ENCODE measurements at places on chromosomes 11 and 22.

DNA sequence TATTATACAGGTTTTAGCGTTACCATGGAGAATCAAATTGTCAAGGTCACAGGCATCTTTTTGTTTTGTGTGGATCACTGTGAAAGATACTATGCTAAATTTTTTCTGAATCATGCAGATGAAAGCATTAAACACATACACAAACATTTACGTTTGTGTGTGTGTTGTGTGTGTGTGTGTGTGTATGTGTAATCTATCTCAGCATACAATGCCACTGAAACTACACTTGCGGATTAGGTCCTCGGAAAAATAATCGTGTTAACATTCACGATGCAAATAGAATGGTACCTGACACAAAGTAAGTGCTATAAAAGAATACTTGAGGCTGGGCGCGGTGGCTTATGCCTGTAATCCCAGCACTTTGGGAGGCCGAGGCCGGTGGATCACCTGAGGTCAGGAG, 41.9 kb upstream of the TOP3B start:
- no peak for DNase-seq

GRCh38 chr11:129960216-129961214, 42.1 kb downstream of the PRDM10 start:
- no peak for DNase-seq

DNA sequence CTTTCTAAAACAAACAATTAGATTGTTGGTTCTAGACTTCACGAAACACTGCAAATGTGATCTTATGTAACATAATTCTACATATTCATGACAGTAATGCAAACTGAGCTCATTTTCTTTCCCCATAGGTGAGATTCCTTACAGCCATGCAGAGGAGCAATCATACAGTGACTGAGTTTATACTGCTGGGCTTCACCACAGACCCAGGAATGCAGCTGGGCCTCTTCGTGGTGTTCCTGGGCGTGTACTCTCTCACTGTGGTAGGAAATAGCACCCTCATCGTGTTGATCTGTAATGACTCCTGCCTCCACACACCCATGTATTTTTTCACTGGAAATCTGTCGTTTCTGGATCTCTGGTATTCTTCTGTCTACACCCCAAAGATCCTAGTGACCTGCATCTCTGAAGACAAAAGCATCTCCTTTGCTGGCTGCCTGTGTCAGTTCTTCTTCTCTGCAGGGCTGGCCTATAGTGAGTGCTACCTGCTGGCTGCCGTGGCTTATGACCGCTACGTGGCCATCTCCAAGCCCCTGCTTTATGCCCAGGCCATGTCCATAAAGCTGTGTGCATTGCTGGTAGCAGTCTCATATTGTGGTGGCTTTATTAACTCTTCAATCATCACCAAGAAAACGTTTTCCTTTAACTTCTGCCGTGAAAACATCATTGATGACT, 1.5 kb downstream of the OR9G1 start:
- DNase-seq: no peak

GRCh38 chr11:134155946-134156865, 67.6 kb downstream of the NCAPD3 start:
- DNase-seq: no peak

GRCh38 chr11:15525582-15525981, 410.9 kb downstream of the INSC start:
- DNase-seq: no peak

- no peak for DNase-seq
These were observed 366.7 kb downstream of the BUD13 start for GRCh38 chr11:116406042-116406441.

DNA sequence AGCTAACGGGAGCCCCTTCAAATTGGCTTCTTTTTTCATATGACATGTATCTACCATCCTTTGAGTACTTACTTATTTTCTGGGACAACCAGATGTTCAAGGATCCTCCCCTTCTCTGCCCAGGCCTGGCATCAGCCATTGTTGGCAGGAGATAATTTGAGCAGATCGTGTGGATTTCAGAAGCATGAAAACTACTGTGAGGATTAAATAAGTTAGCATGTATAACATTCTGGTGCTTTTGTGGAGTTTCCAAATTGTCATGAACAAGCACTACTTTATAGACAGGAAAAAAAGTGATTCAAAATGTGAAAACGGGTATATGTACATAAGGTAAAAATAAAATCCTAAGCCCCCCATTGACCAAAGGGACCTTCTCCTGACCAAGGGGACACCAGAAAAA, 2.1 kb upstream of the NADSYN1 start:
- DNase-seq: no peak

GRCh38 chr11:3824714-3825472, 15.9 kb downstream of the RHOG start:
- peak; percentile 65 for DNase-seq

DNA sequence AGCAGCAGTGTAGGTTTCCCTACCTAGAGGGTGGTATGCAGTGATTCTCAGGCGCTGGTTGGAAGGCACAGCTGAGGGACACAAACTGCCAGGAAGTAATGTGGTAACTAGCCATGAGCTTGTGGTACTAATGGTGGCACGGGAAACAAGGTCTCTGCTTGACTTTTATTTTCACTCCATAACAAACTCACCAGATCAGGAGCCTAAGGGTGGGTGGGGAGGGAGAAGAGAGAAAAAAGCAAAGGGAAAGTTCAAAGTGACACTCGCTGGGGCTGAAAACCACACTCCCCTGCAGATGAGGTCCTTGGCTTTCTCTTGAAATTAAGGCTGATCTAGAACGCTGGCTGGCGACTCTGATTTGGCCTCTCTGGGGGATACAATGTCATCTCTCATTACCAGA, 22.0 kb downstream of the TRAF6 start:
- DNase-seq: no peak

- no peak for DNase-seq
These were observed 591.8 kb upstream of the KIRREL3 start for GRCh38 chr11:127592371-127592770.
